HTR-8/SVneo (cell line): ENCODE measurements at places on chromosomes 12 and 14.
A peak's percentile ranks its signal among the peaks of the same experiment; 100 is the strongest.

DNA sequence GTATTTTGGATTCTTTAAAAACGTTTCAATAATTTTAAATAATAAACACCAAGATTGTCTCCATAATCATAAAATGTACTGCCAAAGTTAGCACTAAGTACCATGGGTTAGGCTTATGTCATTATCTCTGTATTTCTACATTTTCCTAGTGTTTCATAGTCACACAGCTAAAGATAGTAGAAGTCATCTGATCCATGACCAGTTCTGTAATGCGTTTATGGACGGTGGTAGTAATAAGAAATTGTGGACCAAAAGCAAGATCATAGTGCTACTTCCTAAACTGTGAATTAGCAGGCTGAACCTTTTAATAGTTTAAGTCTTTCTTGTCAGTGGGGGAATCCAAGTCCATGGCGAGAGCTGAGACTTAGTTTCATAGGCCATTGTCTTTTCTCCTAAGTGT lies 142.1 kb downstream of the AKAP6 start:
- DNase-seq = no peak

DNA sequence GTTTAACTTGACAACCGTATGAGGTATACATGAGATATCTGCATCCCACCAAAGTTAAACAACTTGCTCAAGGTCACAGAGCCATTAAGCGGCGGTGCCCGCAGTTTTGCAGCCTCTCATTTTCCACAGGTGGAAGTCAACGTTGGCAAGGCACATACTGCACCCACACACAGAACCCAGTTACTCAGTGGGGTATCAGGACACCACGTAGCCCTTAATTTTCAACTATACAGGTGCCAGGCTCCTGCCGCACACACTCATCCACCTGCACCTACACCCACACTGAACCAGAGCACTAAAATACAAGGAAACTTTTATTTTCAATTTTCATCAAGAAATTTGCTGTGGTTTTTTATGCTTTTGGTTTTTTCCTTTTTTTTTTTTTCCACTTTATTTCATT lies 1.7 kb upstream of the NOP2 start:
- no peak for DNase-seq

- DNase-seq = no peak
Observed at GRCh38 chr14:48967419-48967818, 618.8 kb downstream of the RPS29 start.

DNA sequence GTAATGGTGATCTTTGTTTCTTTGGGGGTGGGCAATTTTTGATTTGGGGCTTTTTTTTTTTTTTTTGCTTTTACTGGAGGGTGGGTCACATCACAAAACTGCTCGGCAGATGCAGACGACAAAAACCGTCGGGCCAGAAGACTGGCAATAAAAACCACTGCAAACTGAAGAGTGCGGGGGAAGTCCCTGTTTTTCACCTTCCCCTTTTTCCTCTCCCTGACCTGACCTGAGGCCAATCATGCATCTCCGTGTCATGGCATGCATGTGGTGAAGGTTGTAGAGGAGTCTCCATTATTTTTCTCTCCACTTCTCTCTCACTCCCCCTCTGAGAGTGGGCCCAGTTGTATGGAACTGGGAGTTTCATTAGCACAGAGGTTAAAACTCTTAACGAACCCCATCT lies 57.5 kb downstream of the AP5M1 start:
- no peak for DNase-seq

DNA sequence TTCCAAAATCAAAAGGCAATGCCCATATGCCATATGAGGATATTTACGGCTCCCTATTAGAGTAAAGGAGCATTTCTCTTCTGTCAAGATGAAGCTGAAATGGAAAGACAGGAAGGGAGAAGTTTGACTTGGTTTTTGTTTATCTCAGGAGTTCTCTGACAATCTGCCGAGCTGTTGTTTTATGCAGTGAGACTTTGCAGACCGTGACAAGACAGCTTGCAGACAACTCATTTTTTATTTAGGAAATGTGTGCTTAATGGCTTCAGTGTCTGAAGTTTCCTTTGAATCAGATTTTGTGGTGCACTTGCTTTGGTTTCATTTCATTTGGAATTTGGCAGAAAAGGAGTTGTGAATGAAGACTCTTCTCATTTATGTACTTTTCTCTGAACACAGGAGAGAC lies 145.4 kb downstream of the C12orf50 start:
- no peak for DNase-seq

- DNase-seq = no peak
Observed at GRCh38 chr12:104610513-104611235, 153.9 kb downstream of the CHST11 start.

DNA sequence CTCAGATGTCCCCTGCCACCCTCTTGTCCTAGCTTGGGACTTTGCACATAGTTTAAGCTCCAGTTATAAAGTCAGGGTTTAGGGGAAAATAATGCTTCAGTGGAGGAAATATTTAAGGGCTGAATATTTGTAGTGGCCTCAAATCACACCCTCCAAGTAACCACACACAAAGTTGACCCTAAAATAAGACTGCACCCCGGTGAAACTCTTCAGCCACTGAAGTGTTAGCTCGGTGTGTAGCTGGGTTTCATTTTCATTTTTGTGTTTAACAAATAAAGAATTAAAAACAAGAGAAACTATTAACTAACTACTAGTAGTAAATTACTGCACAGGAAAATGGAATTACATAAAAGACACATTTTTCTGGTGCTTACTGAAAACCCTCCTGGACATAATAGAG lies 14.8 kb upstream of the BCL11B start:
- no peak for DNase-seq

- no peak for DNase-seq
Observed at GRCh38 chr14:89452281-89452680, 35.2 kb upstream of the FOXN3 start.

DNA sequence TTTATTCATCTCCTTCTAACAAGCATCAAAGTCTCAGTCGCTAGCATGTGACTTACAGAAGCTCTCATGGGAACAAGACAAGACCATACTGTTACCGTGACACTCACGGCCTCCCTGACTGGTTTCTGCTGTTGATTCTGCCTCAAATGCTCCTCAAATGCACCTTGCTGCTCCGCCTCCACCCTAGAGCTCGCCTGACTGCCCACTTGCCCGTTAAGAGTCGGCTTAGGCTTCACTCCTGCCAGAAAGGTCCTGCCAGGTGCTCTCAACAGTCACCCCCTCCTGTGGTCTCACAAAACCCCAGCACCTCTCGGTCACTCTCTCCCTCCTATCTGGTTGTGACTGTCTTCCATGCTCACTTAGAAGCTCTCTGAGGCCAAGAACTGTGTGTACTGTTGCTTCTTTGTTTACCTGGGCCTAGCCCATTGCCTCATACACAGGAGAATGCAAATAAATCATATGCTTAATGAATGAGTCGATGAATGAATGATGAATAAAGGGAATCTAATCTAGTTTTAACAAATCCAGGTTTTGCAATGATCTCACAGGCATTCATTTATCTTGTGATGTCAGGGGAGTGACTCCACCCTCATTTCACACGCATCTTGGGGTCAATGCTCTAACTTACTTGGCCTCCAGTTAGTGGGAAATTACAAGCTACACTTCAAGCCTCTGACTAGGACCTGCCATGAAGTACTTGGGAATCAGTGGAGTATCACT lies 41.3 kb downstream of the SSH1 start:
- no peak for DNase-seq

GRCh38 chr12:74415633-74416032 lies 122.0 kb upstream of the ATXN7L3B start:
- DNase-seq = no peak

GRCh38 chr12:132279184-132279889 lies 50.1 kb downstream of the GALNT9 start:
- no peak for DNase-seq

DNA sequence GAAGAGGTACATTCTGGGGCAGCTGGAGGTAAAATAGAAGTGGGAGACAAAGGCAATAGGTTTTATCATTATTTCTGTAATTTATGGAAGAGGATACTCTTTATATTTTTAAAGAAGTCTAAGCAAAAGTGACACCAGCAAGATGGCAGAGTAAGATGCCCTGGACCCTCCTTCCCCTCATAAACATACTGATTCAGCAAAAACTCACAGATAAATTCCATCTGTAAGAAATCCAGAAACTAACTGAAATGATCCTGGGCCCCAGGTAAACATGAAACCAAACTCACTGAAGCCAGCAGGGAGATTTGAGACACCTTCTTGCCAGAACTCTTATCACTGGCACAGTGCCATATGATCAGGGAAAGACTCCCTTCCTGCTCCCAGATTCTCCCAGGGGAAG lies 79.9 kb downstream of the GCH1 start:
- no peak for DNase-seq

DNA sequence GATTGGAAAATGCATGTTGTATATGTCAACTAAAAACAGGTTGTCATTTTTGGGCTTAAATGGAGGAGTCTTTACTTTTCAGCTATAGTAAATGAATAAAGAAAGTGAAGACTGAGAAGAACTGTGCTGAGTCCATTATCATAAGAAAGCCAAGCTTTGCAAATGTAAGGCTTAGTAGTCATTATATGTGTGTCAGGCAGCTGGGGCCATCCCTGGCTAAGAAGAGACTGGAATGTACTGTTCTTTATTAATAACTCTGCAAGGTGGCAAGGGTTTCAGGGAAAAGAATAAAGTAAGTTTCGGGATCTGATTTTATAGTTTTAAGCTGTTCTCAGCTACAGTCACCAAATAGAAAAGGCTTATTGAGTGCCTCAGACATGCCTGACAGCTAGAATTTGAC lies 48.7 kb downstream of the SRGAP1 start:
- no peak for DNase-seq

DNA sequence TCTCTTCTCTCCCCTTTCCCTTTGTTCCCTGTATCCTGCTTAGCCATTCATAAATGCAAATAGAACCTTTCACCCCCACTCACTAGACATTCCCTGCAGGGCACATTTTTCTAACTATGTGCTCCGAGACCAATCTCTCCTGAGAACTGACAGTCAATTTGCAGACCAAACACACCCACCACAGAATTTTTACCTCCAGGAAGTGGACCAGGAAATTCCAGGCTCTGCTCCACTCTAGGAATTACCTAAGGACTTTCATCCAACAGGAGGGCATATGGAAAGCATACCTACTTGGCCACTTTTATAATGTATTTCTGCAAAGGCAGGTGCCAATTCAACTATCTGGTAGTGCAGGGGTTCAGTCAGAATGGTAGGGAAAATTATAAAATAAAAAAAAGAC lies 8.9 kb upstream of the TAS2R46 start:
- no peak for DNase-seq

DNA sequence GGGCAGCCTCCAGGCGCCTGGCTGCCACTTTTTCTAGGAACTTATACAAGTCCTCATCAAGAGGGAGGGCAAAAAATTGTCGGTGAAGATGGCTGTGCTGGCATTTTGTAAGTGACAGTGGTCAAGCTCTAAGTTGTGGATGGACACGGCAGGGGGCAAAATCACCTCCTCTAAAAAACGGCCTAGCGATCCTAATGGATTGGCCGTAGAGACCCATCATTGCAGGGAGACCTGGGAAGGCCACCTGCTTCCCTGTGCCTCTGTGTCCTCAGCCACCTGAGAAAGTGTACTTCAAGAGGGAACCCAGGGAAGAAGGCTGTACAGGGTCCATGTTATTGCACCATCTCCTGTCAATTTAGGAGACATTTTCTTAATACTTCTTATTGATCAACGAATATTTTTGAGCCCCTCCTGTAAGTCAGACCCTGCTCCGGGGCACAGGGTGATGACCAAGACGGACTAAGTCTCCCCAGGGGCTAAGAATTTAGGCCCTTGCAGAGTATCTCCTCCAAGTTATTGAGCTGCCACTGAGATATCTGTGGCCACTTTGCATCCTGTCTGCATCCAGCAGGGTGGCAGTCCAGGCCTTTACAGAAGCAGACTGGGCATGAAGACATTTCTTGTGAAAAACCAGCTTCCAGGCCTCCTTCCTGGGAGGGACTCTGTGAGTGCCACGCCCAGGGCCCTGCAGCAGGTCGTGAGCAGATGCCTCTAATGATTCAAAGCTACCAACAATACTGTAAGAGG lies 40.5 kb downstream of the PSMA6 start:
- DNase-seq = no peak

DNA sequence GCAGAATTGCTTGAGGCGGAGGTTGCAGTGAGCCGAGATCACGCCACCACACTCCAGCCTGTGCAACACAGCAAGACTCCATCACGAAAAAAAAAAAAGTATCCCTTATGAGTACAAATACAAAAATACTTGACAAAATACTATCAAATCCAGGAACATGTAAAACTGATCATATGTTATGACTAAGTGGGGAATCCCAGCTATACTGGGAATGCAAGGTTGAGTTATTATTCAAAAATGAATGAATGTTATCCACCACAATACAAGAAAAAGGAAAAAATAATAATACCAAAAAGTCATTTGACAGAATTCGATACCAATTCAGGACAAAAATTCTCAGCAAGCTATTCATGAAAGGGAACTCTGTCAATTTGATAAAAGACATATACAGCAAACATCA lies 32.6 kb downstream of the MOK start:
- DNase-seq = no peak

DNA sequence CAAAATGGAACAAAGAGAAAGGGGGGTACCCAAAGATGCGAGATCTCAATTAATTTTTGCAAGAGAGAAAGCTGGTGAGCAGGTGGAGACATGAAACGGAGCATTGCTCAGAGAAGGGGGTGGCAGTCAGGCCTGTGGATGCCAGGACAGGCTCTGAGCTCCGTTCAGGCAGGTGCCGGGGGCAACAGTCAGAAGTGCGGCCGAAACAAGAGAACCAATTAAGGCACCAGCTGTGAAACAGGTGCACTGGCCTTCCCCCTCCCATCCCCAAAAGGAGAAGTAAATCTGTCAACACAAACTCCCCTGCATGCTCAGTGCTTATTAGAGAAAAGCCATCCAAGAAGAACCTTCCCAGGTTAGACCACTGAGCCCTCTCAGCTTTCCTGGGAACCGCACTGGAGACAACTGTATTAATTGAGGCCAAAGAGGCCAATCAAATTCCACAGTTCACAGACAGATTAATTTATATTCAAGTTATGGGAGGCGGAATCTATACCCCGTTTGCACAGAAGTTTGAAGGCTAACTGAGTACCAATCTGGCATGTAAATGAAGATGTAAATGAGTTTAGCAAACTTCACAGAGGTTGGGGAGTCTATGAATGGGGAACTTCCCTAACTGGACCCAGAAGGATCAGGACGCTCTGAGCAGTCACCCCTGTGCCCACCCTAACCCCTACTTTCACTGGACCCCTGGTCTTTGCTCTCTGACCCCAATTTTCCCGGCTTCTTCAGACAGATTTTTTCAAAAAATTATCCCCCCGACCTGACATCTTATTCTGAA lies 20.9 kb downstream of the OAS2 start:
- DNase-seq = no peak

DNA sequence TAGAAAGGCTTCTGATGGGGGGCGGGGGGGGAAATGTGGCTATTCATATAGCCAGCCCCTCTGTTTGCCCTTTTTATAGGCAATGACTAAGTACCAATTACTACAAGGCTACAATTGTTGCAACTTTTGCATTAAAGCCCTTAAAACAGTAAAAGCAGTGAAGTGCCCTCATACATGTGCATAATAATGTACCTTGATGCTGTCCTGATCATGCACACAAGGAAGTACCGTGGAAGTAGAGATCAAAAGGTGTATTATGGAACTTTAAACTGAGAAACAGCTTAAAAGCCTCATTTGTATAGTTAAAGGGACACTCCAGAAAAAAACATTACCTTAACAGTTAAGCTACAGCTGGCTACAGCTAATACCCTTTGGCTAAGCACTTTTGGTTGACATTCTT lies 111.8 kb downstream of the PLEKHG7 start:
- DNase-seq = no peak

- peak; percentile 57 for DNase-seq
Observed at GRCh38 chr14:65412856-65413738, 567 bp downstream of the FUT8 start.

GRCh38 chr14:24232645-24233537 lies at the start of gene GMPR2:
TSS of gene GMPR2 (plus strand) at chr14:24232929. CDS start at chr14:24233254, 325 bp downstream.
- DNase-seq = peak; percentile 45
